ENCODE measurements at places on chromosomes 11 and 22.

- DNase-seq, result no peak
Observed at GRCh38 chr11:8392166-8392565, 128.5 kb upstream of the LMO1 start.

DNA sequence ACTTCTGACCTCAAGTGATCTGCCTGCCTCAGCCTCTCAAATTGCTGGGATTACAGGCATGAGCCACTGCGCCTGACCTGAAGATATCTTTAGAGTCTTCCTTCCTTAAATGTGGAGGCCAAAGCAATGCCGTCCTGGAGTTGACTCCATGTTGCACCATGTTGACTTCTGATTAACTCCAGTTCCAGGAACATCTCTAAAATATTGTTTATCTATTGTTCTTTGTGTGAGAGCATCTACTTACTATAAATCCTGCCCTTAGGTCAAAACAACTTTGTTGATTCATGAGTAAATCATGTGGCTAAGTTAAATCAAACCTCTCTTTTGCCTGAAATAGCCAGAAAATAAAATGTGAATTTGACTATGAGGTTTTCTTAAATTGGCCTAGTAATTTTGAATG, 56.6 kb upstream of the CAPRIN1 start:
- DNase-seq, result no peak

- DNase-seq, result no peak
Observed at GRCh38 chr11:108939135-108939534, 274.3 kb downstream of the DDX10 start.

DNA sequence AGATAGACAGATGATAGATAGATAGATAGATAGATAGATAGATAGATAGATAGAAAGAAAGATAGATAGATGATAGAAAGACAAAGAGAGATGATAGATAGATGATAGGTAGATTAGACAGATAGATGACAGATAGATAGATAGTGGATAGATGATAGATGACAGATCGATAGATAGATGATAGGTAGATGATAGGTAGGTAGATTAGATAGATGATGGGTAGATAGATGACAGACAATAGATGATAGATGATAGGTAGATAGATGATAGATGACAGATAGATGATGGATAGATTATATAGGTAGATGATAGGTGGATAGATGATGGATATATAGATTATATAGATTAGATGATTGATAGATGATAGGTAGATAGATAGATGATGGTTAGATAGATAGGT, 4.3 kb downstream of the LZTR1 start:
- no peak for DNase-seq

GRCh38 chr11:72012897-72013721, 14.4 kb downstream of the IL18BP start:
- no peak for DNase-seq
